ENCODE measurements at places on chromosomes 11 and 22. TPM values are rescaled to one million over a fixed set of nuclear protein-coding genes. Genes with fewer than 3 reads are reported as not detected.

Gene PGR
- 0.63 TPM for total RNA-seq

Gene IGF2
- 3.3 TPM for total RNA-seq

Gene ARHGAP42
- 12.6 TPM for total RNA-seq

Gene CREB3L1
- total RNA-seq: 37.5 TPM

Measured in fibroblast of the aortic adventitia (primary cell).